ENCODE measurements at places on chromosomes 13 and 19.

- ATAC-seq, result no peak
Measured at GRCh38 chr13:107576430-107576829, 638.9 kb downstream of the LIG4 start.

DNA sequence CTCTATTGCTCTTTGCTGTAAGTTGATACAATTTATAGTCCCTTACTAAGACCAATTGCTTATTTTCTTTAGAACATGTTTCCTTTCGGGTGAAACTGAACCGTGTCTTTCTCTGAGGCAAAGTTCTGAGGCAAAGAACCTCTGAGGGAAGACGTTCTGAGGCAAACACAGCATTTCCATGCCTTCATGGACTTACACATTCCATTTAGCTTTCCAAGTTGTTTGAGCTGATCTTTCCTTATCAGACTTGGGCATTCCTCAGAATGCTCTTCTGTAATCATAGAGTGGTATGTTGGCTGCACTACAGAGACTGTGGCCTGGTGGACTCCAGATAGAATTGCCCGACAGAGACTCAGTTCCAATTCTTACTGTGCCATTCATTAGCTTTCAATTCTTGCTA is 579.1 kb downstream of the KCTD12 start:
- ATAC-seq, result no peak

DNA sequence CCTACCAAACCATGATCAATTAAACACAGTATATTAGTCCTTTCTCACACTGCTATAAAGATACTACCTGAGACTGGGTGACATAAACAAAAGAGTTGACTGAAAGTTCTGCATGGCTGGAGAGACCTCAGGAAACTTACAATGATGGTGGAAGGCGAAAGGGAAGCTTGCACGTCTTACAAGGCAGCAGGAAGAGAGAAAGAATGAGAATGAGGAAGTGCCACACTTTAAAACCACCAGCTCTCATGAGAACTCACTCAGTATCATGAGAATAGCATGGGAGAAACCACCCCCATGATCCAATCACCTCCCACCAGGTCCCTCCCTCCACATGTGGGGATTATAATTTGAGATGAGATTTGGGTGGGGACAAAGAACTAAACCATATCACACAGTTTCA is 324.9 kb upstream of the ZNF507 start:
- ATAC-seq, result no peak

- no peak for ATAC-seq
Measured at GRCh38 chr13:27607125-27607524, 13.2 kb downstream of the LNX2 start.

DNA sequence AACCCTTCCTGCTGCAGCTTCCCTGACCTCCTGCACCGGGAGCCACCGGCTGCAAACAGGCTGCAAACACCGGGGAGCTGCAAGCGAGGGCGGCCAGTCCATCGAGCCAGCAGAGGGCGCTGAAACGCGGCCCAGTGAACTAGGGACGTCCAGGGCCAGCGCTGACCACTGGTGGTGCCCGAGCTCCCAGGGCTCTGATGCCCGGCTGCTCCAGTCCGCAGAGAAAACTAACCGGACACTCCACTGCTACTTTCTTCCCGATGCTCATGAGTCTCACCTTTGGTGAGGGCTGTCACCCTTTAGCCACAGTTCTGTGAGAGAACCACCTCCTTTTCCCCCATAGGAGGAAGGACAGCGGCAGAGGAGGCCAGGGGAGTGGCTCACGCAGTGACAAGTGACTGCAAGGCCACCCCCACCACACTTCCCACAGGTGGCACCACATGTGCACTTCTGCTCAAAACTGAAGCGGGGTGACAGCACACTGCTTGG is 82.8 kb upstream of the MTIF3 start:
- peak; percentile 20 for ATAC-seq

DNA sequence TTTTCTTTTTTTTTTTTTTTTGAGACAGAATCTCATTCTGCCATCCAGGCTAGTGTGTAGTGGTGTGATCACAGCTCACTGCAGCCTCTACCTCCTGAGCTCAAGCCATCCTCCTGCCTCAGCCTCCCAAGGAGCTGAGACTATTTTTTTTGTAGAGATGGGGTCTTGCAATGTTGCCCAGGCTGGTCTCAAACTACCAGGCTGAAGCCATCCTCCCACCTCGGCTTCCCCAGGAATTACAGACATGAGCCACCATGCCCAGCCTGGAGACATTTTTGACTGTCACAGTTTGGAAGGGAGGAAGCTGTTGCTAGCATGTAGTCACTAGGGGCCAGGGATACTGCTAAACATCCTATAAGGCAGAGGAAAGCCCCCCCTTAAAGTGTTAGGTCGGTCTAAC is 23.9 kb downstream of the ZIC5 start:
- ATAC-seq, result no peak

GRCh38 chr13:32530841-32531253 is 7.7 kb downstream of the N4BP2L2 start:
- peak; percentile 64 for ATAC-seq

DNA sequence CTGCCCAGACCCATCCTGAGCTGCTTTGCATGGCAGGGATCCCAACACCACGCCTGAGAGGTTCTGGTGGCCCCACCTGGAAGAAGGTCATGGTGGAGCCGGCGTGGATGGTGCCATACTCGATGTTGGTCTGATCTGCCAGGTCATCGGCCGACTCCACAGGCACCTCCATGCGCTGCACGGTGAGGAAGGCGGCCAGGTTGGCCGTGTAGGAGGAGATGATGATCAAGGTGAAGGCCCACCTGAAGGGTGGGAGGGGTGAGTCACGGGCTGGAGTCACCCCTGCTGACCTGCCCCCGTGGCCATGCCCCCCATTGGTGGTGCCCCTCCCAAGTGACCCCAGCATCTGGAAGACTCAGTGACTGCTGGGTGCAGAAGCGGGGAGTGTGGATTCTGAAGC is 12.5 kb upstream of the ATP1A3 start:
- no peak for ATAC-seq

GRCh38 chr13:71797517-71797916 is 69.5 kb downstream of the DACH1 start:
- ATAC-seq, result no peak

DNA sequence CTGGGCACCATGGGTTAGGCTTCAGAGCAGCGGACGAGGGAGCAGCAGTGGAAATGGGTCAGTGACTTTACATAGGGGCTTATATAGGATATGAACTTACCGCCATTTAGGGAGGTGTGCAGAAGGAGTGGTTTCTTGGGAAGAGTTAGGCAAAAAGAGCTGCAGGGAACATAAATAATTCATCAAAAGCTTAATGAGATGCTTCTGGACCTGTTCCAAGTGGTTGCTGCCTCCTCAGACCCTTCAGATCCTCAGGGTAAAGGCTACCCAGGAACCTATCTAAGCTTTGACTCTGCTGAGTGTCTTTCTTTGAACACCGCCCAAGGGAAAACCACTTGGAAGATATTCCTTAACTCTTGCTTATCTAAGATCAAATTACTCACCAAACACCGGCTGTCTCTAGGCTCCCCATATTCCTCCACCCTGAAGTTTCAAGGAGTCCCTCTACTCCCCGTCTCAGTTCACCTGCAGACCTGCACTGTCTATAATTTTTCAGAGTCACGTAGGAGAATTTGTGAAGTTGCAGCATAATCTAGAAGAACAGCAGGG is at the start of gene IGFL4:
Gene IGFL4 (minus strand): TSS at position 51 of the 549 bp plus-strand sequence. CDS start 40 bp downstream, at position 11.
- no peak for ATAC-seq

GRCh38 chr19:14769201-14769600 is 9.2 kb downstream of the ADGRE2 start:
- ATAC-seq, result no peak

GRCh38 chr13:36480726-36481427 is 48.6 kb downstream of the CCNA1 start:
- no peak for ATAC-seq

DNA sequence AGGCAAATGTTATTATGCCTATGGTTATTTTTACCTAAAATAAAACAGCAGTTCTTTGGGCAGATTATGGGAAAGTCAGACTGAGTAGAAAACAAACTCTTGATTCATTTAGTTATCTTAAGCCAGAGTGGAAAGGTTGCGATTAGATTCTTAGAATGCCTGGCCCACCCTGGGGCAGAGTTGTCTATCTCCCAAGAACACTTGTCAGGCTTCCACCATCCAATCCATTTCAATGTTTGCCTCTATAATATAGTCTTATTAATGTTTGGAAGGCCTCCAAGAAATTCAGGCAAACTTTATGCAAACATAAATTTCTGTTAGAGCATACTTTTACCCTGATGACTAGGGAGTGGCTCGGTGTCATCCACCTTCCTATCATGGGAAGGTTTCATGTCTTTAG is 207.0 kb downstream of the SLITRK6 start:
- no peak for ATAC-seq

DNA sequence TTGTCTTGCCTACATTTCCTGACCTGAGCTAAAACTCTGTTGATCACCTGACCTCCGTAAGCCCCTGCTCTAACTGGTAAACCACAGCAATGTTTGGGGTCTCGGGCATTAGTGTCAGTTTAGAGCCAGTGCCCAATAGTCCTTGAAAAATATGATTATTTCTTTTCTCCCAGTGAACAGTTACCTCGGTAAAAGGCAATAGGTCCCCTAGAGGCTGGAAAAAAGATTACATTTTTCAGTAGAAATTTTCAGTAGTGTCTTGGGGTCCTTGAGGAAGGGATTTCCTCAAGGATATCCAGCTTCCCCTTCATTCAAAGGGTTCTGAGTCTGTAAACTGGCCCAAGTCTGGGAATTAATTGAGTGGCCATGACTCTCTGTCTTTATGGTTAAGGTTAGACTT is 177.5 kb downstream of the SLC7A1 start:
- ATAC-seq, result no peak

DNA sequence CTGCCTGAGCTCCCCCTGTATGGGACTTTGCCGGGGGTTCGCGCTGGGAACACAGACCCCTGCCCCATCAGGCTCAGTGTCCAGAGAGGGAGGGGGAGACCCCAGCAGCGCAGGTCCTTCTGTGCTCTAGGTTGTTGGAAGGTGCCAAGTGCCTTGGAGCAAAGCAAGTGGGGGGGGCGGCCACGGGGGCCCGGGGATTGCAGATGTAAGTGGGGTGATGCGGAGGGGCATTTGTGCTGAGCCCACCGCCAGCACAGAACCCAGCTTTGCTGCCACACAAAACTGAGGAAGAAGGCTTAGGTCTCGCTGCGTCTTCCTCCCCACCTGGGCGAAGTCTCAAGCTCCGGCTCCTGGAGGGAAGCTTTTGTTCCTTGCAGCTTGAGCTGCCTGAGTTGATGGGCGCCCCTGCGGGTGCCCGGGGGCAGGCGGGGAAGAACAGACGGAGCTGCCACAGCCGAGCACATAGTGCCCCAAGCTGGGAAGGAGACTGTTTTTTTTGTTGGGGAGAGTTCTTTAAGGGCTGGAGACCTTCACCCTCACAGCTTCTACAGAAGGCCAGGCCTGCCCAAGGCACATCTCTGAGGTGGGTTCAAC is 1.5 kb upstream of the NTN5 start:
- ATAC-seq, result no peak

- ATAC-seq, result peak; percentile 36
Measured at GRCh38 chr13:71867131-71867814, at the start of gene DACH1. TSS of gene DACH1 (minus strand) at chr13:71867204.

- ATAC-seq, result no peak
Measured at GRCh38 chr13:107835339-107836018, 379.9 kb downstream of the LIG4 start.

DNA sequence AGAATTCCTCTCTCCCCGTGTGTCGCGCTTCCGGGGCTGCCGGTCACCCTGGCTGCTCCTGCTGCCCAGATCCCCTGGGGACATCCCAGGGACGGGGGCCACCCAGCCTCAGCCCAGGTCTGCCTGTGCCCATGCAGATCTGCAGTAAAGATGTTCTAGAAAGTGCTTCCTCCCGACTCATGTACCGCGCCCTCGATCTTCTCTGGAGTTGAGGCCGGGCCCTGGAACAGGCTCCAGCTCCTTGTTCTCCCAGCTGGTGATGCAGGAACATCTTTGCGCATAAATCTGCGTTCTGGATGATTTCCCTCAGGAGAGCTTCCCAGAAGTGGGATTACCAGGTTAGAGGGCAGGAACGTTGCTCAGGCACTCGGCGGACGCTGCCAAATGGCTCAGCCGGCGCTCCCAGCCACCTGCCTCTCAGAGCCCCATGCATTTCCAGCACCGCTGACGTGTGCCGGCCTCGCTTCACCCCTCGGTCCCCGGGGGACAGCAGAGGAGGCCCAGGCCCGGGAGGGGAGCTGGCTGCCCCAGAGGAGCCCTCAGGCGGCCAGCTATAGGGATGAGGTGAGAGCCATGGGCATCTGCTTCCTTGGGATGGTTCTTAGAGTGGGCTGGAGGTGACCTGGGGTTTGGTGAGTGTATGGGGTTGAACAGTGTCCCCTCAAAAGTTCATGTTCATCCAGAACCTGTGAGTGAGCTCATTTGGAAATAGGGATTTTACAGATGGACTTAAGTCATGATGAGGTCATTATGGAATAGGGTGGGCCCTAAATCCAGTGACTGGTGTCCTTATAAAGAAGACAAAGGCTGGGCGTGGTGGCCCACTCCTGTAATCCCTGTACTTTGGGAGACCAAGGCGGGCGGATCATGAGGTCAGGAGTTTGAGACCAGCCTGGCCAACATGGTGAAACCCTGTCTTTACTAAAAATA is 42.6 kb downstream of the CRTC1 start:
- ATAC-seq, result no peak

DNA sequence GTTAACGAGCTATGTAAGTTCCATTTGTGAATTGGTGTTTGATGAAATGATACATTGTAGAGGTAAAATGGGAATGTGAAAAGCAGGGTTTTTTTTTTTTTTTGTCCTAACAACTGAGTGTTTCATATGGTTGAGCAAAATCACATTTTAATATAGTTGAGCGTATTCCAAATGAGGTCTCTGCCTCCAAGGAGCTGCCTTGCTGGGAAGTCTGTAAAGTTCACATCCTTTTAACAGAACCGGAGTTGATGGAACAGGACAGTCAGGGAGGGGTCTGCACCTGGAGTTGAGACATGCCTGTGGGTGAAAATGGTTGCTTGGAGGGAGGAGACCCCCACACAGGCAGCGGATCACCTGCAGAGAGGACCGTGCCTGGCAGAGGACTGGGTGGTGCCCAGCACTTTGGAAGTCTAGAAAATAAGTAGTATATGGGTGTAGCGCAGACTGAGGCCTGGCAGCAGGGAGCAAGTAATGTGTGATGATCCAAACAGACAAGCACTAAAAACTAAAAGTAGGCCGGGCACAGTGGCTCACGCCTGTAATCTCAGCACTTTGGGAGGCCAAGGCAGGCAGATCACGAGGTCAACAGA is 75.2 kb upstream of the UBAC2 start:
- ATAC-seq, result no peak

- ATAC-seq, result no peak
Measured at GRCh38 chr13:21595546-21595822, 8.5 kb downstream of the MICU2 start.

DNA sequence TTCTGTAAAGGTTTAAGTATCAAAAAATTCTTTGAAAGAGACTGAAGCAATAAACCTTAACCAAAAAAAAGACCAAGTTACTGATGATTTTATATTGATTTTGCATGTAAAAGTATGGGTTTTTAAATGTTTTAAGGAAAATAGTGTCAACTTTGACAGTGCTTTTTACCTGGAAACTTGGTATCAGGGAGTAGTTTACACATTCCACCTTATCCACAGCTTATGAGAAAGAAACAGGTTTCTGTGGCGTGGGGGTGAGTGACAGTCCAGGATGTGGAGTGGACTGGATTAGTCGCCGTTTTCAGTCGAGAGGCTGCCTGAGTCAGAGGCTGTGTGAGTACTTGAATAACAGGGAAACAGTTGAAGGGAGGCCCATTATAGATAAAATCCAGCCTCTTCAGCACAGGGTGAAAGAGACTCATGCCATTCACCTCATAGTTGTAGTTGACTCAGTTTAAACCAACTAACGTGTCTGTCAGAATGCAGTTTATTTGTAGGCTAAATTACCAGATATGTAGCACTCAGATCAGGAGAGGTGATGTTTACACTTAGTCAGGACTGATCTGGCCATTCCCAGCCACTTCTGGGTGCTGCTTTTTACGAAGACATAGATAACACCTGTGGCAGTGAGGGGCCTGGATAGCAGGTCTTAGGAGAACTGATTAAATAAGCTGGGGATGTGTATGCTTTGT is 595 bp upstream of the GPR183 start:
- peak; percentile 82 for ATAC-seq
